Hematopoietic multipotent progenitor cell (in vitro differentiated cells): ENCODE measurements at places on chromosomes 3 and 15. TPM values are rescaled to one million over a fixed set of nuclear protein-coding genes. Genes with fewer than 3 reads are reported as not detected.

Gene IL17RD
- total RNA-seq = 0.27 TPM

Gene CHRFAM7A
- total RNA-seq = 10.2 TPM

Gene CAMK2N2
- total RNA-seq = not detected

Gene SERPINI2
- 1.6 TPM for total RNA-seq

Gene GLCE
- total RNA-seq = 7.3 TPM

Gene ILDR1
- total RNA-seq = 0.54 TPM

Gene RPL39L
- total RNA-seq = 4.8 TPM

Gene GXYLT2
- total RNA-seq = 0.27 TPM

Gene C3orf20
- under 0.01 TPM for total RNA-seq

- no peak for DNase-seq
Observed at GRCh38 chr3:13579063-13579462, 30.1 kb downstream of the FBLN2 start.

- DNase-seq = no peak
Observed at GRCh38 chr15:52241489-52241888, 50.3 kb upstream of the GNB5 start.

DNA sequence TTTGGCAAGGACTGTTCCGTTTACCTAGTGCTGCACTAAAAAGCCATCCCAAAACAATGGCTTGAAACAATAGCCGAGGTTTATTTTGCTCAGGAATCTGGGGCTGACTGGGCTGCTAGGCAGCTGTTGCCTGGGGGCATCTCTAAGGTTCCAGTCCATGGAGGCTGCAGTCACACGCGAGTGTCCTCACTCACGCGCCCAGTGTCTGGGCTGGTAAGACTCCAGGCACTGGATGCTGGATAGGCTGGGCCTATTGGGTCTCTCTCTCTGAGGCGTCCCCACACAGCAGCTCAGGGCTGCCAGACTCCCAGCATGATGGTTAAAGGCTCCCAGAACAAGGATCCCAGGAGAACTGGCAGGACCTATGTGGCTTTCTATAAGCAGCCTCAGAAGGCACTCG lies 34.2 kb downstream of the ALS2CL start:
- no peak for DNase-seq

DNA sequence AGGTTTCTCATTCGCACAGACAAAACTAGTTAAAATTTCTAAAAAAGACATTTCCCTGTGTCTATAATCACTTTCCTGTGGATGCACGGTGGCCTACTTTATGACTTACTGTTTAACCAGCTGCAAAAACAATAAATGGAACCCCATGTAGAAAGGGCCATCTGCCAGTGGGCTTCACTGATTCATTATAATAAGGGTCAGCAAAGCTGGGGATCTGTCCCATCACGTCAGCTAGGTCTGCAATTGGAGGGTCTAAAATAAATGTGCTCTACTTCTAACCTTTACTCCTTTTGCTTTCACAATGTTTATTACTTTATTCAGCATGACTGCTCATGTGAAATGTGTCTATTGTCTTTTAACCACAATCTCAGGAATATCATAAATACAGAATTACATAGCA lies 43.1 kb upstream of the NMD3 start:
- DNase-seq = no peak

DNA sequence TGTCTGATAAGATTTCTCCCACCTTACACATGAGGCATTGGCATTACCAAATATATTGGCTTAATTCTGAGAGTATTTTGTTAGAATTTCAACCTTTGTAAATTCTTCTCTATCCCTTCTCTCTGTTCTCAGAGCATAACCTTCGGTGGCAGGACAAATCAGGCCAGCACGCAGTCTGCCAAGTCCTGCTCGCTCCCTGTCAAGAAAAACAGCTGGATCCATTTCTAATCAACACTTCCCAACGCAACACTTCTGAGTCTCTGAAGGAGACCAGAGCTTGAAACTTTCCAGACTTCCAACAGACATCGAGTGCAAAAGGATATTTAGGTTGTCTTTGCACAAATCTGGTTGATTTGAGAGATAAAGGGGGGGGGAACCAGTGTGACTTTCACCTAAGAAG lies 125.7 kb downstream of the SV2B start:
- DNase-seq = no peak

- no peak for DNase-seq
Observed at GRCh38 chr3:5262507-5262906, 75.0 kb downstream of the EDEM1 start.

DNA sequence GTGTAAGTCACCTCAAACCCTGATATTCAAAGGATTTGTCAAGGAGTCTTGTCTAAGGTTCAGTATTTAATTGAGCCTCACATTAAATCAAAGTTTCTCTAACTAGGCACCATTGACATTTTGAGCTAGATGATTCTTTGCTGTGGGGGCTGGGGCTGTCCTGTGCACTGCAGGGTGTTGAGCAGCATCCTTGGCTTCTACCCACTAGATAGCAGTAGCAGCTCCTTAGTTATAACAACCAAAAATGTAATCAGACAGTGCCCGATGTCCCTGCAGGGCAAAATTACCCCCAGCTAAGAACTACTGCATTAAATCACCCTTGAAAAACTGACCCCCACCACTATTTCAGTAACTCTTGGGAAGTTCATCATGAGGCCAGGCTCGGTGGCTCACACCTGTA lies 17.3 kb upstream of the ATP13A3 start:
- no peak for DNase-seq

- no peak for DNase-seq
Observed at GRCh38 chr3:195870442-195870841, 37.9 kb downstream of the TNK2 start.

- DNase-seq = no peak
Observed at GRCh38 chr3:107644631-107645030, 121.9 kb downstream of the BBX start.

GRCh38 chr3:61055447-61055846 lies 195.8 kb downstream of the FHIT start:
- DNase-seq = no peak

GRCh38 chr3:132382688-132383194 lies 34.6 kb upstream of the DNAJC13 start:
- DNase-seq = no peak

DNA sequence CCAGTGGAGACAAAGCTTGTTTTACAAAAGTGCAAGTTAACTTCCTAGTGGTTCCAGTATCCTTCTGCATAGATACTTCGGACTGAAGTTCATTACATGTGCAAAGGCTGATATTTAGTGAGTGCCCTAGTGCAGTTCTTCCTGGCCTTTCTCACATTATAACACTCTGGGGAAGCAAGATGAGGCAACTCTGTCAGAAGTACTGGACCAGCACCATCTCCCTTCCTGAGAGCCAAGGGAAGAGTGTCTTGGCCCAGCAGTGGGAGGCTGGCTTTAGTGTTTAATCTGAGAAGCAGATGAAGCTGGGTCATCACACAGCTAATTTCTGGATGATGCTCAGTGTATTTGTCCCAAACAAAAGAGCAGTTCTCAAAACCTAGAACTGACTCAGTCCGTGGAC lies 397.7 kb downstream of the CACNA2D3 start:
- DNase-seq = no peak

DNA sequence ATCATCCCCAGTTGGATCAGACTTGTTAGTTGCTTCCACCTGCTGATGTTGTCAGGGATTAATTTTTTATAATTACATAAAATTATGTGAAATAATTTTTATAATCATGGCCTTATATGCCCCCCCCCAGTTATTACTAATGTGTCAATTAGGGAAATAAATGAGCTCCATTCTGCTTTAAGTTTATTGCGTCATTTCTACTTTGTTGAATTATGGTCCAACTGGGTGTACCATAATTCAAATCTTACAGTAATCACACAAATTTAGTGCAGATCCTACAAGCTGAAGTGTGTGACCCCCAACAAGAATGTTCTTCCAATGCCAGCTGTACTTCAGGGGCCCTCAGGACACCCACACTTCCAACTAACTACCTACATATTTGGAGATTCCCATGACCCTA lies 7.5 kb upstream of the NDN start:
- DNase-seq = no peak

- no peak for DNase-seq
Observed at GRCh38 chr3:132545471-132545870, 51.6 kb upstream of the ACKR4 start.

- DNase-seq = no peak
Observed at GRCh38 chr15:88745696-88746095, 57.5 kb upstream of the ACAN start.

GRCh38 chr3:185976977-185977678 lies 39.3 kb upstream of the TRA2B start:
- peak; percentile 85 for DNase-seq

DNA sequence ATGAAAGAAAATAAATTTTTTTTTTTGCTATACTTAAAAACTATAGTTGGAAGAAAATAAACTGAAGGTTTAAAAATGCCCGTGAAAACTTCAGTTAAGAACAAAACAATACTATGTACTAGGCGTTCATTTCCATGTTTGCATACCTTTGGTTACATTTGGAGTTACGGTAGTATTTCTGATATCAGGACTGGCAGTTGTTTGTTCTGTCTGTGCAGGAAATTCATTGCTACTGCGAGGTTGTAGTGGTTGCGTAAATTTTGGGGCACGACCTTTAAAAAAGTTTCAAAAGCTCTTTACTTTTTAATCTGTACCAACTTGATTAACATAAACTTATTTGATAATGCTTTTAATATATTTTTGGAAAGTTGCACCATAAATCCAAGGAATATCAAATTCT lies 47.9 kb downstream of the ST3GAL6 start:
- no peak for DNase-seq

- DNase-seq = no peak
Observed at GRCh38 chr3:36372534-36372935, 7.8 kb upstream of the STAC start.

- DNase-seq = no peak
Observed at GRCh38 chr15:52136442-52136980, 23.9 kb upstream of the BCL2L10 start.

GRCh38 chr15:40823572-40824343 lies 4.8 kb downstream of the PPP1R14D start:
- no peak for DNase-seq

GRCh38 chr3:197432384-197433127 lies 123.2 kb downstream of the BDH1 start:
- no peak for DNase-seq

GRCh38 chr3:194396859-194397756 lies 2.0 kb downstream of the GP5 start:
- DNase-seq = peak; percentile 34

- DNase-seq = no peak
Observed at GRCh38 chr3:195752546-195753331, 32.0 kb downstream of the MUC20 start.
